T1000 (cell line): ENCODE measurements at places on chromosomes 5 and 9.

- DNase-seq, result no peak
These were observed 134.4 kb downstream of the TMEM38B start for GRCh38 chr9:105828596-105829213.

DNA sequence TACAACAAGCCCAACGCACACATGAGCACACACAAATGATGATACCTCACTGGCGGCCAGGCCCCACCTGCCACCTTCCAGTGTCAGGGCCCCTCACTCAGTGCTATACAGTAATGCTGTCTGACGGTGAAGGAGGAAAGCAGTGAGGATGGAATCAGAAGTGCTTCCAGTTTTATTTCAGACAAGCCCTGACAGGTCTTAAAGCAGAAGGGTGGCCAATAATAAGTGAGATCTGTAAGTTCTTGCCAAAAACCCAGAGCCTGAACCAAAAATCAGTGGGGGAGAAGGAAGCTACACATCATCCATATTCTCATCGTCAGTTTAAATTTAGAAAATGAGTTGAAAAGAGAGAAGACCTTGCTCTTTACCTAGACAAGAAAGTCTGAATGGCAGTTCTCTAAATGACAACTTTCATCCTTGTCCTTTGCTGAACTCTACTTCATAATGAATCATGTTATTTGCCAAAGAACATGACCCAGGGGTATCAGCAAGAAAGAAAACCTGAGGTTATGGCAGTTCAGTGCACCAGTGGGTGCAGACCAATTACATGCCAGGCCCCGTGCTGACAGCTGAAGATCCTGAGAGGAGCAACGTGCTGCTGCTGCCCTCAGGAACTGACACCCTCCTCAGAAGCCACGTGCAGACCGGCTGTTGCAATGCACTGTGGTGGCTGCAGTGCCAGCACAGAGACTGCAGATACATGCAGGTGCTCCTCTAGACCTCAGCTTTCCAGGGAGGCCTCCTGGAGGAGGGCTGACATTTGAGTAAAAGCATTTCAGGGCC, 118.7 kb downstream of the DROSHA start:
- no peak for DNase-seq

GRCh38 chr9:137988051-137988450, 110.5 kb downstream of the CACNA1B start:
- DNase-seq, result no peak

DNA sequence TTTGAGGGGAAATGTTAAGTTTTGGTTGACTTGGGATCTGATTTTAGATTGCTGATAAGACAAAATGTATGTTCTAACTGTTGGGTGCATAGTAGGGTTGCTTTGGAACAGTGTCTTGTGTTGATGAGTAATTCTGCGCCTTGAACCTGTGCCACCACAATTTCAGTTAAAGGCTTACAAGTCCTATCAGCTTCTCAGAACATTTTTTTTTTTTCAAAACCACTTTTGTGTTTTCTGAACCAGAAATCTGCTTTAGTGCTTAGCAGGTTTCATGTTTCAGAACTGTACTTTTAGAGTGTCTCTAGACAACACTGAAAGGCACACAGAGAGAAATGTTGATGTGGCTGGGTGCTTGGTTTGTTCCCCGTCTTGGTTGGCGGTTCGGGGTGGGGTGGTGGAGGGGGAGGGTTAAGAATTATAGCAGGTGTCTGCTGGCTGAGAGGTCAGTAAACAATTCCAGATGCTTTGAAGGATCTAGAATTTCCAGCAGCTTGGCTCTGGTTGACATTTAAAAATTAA, 84.6 kb downstream of the ANKRD55 start:
- DNase-seq, result no peak

DNA sequence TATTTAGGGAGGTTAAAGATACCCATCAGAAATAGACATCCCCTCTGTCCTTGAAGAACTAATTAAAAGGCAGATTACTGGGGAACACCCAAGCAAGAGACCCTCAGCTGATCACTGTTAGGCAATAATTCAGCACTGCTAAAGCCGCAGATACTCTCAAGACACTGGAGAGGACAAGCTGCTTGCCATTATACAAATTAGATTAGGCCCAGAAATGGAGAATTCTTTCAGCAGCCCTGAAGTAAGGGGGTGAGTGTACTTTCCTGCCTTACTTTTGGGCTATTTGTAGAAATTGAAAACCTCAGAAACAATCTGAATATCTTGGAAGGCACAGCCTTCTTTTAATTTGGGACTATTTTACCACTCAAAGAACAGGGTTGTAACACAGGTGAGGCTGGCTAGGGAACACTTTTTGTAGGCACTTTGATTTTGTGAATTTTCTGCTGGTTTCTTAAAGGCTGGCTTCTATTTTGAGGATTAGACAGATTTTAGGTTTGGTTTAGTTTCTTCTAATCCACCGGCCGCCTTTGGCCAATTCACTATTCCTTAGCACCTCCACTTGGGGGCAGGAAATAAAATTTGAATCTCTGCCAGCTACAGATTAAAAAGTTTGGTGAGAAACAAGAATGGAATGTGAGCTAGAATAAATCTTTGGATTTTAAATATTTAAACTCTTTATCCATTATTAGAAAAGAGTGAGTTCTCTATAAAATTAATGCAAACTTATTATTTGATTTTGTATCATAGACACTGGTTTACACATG, 106.0 kb downstream of the SMARCA2 start:
- DNase-seq, result no peak

DNA sequence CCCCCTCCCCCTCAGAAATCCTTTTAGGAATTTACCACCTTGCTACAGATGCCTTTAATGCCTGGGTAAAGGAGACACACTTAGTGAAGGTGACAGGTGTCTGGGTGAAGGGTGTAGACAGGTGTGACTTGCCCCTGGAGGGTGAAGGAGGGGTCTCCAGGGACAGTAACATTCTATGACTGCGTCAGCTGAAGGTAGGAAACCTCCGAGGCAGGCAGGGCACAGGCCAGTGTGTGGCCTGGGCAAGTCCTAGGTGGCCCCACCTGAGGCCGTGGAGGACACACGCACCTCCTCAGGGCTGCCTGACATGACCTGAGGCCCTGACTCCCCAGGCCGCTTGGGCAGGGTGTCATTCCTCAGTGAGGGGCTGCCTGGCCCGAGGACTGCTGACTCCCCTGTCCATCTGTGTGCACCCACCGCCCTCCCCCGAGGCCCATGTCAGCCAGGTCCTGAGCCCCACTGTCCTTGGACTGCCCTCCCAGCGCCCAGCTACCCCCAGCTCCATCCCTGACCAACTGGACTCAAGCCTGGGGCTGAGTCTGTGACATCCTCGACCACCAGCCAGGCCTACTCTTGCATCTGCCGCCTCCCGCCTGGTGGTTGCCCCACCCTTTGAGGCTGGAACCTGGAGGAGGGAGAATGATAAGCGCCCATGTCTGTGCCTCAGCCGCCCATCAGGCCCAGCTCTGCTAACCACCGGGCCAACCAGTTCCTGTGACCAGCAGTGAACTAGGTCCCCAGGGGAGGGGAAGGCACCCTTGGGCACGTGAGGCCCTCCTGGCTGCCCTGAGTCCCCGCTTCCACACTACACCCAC, 18.4 kb downstream of the CARD19 start:
- DNase-seq, result no peak

DNA sequence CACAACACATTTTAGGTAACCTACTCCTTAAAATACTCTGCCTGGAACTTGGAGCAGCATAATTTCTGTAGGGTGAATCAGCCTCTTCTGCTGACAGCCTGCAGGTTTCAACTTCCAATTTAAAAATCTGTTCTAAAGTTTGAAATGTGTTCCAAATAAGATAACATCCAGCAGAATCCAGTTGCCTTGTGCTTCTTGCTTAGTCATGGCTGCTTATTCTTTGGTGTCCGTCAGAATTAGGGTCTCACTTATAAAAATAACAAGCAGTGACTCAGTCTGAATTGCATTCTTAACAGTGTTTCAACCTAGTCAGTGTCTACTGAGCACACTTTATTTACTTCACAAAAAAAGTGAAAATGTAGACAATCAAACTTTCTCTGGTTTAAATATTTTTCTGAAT, 3.7 kb downstream of the CDH6 start:
- DNase-seq, result no peak

GRCh38 chr9:110040788-110041187, 167.2 kb downstream of the C9orf152 start:
- no peak for DNase-seq

DNA sequence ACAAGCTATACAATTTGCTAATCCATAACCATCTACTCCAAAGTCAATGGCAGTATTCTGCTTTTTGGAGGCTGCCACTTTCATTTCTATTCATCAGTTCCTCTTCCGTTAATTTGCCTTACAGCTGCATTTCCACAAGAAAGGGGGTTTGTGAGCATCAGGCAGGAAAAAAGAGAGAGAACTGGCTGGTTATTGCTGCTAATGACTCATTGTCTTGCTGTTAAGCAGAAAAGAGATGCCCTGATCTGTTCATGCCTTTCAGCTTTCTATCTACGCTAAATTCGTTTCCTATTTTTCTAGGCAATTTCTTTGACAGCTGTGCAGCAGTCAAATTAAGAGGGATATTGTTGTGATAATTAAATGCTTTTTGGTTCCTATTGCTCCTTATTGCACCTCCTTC, 65.9 kb upstream of the GNAQ start:
- DNase-seq, result no peak

DNA sequence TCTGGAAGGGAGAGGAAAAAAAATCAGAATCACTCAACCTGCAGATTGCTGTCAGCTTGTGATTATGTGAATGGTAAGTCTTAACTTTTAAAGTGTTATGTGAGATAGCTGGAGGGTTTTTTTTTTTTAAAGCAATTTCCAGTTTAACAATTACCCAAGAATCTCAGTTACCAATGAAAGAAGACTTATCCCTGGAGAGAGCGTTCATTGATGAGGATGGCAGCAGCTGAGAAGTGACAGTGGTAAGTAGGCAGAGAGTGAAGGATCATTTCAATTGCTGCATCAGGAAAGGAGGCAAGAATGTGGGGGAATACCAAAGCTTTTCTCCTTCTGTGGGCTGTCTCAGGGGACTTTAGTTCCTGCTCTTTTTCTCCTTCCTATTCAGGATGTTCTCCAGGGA, 370.2 kb upstream of the C9orf72 start:
- no peak for DNase-seq

GRCh38 chr9:82134010-82134409, 145.4 kb downstream of the SPATA31D1 start:
- no peak for DNase-seq

DNA sequence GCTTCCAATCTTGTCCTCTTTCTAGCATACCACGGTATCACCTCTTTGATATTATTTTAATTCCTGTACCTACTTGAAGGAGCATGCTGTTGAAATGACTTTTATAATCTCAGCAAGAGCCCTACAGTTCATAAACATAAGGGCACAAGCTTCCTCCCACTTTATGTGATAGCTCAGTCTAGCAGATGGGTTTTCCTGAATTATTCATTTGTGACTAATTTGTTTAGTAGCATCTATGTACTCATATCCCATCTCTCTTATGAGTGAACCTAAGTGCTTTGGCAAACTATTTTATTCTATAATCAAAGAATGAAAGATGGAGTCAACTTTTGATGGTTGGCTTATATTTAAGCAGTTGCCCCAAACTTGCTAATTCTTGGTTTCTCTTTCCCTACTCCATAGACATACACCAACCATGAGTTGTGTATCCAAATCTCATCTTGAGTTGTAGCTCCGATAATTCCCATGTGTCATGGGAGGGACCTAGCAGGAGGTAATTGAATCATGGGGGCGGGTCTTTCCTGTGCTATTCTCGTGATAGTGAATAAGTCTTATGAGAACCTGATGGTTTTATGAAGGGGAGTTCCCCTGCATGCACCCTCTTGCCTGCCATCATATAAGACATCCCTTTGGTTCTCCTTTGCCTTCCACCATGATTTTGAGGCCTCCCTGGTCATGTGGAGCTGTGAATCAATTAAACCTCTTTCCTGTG, 17.7 kb downstream of the TXNDC8 start:
- no peak for DNase-seq

DNA sequence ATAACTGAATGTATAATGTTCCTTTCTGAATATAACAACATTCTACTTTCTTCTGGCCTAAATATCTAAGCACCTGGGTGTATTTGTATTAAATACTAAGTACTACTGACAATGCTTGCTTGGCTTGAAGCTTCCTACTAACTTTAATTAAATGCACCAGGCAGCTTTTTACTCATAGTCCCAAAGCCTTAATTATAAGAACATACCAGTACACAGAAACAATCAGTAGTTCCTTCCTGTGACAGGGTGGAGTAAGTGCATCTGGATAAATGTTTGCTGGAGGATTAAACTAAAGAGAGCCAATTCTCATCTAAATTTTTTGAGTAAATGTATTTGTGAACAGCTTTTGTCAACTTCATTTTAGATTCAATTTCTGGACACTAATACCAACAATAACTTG, 558.6 kb upstream of the SEMA6A start:
- no peak for DNase-seq

DNA sequence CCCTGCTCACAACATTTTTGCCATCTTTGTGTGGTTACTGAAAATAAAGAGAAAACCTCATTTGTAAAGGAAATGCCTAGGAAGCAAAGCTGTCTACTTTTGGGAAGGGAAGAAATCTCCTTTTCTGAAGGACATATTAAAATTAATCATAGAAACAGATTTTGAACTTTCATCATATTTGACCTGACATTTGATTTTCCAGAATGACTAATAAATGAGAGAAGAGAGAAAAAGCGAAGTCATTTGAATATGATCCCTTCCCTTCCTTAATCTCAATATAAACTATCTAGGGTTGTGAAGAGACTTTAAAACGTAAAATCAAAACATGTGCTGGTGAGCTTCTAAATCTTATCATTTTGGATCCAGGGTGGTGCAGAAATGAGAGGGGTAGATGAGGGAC, 66.3 kb downstream of the FEM1C start:
- no peak for DNase-seq

DNA sequence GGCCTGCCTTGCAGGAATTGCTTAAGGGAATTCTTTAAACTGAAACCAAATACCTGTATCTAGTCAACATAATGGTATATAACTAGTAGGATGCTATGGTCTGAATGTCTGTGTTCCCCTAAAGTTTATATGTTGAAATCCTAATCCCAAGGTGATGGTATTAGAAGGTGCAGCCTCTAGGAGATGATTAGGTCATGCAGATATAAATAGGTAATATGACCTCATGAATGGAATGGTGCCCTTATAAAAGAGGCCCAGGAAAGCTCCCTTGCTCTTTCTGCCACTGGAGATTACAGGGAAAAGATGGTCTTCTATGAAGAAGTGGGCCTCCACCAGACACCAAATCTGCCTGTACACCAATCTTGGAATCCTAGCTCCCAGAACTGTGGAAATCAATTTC, 7.4 kb upstream of the KIAA1958 start:
- no peak for DNase-seq

- DNase-seq, result no peak
These were observed 202.5 kb upstream of the GAS1 start for GRCh38 chr9:87149799-87150198.

DNA sequence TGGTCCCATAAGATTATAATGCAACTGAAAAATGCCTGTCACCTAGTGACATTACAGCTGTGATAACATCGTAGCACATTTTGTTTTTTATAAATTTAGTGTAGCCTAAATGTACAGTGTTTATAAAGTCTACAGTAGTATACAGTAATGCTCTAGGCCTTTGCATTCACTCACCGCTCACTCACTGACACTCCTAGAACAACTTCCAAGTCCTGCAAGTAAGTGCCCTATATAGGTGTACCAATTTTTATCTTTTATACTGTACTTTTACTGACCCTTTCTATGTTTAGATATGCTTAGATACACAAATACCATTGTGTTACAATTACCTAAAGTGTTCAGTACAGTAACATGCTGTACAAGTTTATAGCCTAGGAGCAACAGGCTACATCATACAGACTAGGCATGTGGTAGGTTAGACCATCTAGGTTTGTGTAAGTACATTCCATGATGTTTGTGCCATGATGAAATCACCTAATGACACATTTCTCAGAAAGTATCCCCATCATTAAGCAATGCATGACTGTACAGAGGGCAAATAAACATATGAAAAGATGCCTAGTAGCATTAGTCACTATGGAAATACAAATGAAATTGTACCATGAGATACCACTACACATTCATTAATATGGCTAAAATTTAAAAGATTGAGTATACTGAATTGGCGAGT, 127.6 kb downstream of the TRPM6 start:
- no peak for DNase-seq
